ENCODE measurements at places on chromosomes 3 and 15.

DNA sequence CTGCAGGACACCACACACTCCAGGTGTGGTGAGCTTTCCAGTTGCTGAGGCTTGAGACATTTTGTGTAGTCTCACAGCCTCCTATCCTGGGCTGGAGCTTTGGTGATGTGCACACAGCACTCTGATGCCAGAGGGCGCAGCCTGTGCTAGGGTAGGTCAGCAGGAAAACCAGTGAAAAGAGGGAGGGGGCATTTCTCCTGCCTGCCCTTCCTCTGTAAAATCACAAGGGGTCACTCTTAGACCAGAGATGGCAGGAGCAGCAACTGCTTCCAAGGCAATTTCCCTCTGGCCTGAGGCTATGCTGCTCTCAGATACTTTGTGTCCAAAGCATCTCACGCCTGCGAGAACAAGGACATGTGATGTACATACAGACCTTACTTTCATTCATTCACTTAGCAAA is 16.5 kb upstream of the MUSTN1 start:
- peak; percentile 68 for DNase-seq

DNA sequence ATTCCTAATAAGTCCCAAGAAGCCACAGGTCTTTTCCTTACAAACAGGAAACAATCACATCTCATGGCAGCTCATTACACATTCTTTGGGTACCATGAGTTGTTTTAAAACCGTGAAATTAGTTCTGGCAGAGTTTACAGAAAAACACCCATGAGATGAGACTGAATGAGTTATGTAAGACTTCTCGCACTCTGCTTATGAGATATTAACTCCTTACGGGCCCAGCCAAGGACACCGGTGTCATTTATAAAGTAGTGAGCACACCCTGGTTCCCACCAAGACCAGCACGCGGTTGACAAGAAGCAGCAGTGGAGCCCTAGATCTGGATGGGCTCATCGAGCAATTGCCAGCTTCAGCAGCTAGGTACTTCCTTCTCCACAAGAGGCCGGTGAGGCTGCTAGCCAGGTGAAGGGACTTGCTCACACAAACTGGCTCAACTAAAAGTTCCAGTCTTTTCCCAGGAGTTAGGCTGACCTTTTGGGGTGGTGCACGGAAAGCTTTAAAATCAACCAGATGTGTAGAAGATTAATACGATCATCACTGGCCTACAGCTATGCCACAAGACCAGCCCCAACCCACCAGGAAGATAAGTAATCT is 318.6 kb upstream of the ICE2 start:
- no peak for DNase-seq

DNA sequence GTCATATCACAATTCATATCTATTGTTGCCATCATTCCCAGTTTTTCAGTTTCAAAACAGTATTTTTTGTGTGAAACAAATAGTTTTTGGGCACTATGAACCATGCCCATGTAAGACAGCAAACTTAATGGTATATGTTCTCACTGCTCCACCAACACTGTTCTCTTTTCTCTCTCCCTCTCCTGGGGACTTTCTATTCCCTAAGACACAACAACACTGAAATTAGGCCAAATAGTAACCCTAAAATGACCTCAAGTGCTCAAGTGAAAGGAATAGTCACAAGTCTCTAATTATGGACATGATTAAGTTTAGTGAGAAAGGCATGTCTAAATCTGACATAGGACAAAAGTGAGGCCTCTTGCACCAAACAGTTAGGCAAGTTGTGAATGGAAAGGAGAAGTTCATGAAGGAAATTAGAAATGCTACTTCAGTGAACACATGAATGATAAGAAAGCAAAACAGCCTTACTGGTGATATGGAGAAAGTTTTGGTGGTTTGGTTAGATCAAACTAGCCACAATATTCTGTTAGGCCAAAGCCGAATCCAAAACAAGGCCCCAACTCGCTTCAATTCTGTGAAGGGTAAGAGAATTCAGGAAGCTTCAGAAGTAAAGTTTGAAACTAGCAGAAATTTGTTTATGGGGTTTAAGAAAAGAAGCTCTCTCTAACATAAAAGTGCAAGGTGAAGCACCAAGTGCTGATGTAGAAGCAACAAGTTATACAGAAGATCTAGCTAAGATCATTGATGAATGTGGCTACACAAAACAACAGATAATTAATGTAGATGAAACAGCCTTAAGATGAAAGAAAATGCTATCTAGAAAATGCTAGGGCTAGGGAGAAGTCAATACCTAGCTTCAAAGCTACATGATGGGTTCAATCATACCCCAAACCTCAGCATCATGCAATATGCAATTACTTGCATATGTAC is 104.2 kb downstream of the CBLB start:
- no peak for DNase-seq

DNA sequence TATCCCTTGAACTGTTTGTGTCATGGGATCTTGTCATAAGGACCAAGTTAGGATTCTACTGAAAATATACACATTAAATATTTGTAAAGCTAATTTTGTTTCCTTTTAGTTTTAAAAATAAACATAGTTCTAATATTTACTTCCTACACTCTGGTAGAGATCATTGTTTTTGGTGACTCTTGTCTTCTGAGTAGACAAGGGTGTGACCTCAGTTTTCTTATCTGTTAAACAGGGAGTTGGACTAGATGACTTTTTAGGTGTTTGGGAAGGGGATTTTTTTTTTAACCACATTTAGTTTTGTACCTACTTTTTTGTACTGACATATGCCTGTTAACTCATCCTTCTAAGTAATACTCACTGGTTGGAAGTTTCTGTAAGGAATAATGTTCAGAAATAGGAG is 30.8 kb downstream of the PLS1 start:
- no peak for DNase-seq

DNA sequence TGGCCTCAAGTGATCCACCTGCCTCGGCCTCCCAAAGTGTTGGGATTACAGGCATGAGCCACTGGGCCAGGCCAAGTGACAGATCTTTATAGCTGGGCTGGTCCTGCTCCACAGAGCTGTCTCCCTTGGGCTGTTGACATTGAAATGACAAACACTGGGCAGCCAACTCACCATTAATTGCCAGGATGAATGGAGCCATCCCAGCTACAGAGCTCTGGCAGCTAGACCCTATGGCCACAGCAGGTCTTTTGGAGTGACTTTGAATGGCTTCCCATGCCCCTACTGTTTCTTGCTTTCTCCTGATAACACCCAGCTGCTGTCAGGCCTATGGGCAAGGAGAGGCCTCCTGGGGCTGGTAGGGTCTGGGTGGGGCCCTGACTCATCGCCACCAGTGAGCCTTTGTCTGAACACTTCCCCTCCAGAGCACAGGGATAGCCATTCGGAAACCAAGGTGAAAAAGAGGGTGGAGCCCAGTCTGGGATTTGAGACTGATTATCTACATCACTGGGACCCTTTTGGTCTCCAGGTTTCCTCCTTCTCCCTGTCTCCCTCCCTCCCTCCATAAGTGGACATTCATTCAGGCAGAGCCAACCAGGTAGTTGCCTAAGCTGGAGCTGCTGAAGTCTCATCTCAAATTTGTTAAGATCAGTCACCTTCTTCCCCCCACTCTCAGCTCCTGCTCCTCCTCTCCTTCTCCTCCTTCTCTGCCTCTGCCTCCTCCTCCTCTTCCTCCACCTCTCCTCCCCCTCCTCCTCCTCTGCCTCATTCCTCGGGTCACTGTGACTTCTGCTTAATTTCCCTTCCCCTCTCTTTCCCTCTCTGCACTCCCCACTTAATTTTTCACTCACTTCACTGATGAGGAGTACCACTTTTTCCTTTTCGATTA is 34.0 kb downstream of the BHLHE40 start:
- no peak for DNase-seq

- DNase-seq = no peak
Measured at GRCh38 chr15:49168016-49168415, 2.0 kb upstream of the GALK2 start.

GRCh38 chr15:96553006-96553405 is 222.5 kb downstream of the NR2F2 start:
- DNase-seq = no peak

DNA sequence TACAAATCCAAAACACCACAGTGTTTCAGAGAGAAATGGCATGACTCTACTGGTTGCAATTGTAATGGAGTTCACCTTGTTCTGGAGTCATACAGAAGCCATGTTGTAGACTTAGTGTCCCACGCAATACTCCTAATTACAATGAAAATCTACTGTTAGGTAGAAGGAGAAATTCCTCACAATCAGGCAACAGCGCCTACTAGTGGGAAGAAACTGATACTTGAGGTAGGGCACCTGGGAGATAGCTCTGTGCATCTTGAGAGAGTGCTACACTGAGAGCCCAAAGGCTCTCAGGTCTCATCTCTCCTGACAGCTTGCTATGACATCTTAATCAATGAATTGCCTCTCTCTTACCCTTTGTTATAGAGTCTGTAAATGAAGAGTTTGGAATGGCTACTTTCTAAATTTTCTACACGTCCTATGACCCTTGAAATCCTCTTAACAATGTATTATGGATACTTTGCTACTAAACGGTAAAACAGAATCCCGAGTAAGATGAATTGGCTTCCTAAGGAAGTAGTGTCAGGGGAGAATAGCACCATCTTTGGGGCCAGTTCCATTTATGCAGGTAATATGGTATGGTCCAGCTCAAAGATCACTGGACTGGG is 422.7 kb upstream of the TPRG1 start:
- peak; percentile 23 for DNase-seq

GRCh38 chr3:187361835-187362234 is 6.3 kb upstream of the RTP4 start:
- no peak for DNase-seq

GRCh38 chr3:43411429-43411828 is 125.1 kb downstream of the SNRK start:
- no peak for DNase-seq

DNA sequence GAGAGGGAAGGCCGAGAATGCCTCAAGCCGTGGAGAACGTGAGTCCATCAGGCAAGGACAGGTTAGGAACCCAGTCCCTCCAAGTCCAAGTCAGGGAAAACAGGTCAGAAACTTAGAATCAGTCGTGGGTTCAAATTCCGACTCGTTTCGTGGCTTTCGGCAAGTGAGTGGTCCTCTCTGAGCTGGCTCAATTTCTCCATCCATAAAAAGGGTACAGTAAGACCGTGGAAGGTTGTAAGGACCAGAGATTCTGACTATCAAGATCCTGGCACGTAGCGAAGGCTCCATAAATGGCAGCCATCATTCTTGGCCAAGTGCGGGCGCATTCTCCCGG is 604 bp upstream of the MED12L start:
- DNase-seq = no peak

DNA sequence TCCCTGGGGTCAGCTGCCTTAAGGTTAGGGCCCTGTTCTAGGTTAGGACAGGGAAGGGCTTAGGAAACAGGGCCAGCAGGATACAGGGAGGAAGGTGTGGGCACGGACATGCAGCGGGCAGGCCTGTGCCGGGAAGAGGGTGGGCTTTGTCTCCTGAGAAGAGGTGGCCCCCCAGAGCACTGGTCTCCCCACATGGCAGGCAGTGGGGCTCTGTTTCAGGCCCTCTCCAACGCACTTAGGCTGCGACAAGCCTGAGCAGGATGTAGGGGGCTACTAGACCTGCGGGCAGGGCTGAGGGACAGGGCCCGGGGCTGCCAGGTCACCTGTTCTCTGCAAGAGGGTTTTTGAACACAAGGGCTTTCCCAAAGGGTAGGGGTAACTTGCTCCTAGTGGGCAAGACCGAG is 33.5 kb downstream of the KLF13 start:
- peak; percentile 23 for DNase-seq

DNA sequence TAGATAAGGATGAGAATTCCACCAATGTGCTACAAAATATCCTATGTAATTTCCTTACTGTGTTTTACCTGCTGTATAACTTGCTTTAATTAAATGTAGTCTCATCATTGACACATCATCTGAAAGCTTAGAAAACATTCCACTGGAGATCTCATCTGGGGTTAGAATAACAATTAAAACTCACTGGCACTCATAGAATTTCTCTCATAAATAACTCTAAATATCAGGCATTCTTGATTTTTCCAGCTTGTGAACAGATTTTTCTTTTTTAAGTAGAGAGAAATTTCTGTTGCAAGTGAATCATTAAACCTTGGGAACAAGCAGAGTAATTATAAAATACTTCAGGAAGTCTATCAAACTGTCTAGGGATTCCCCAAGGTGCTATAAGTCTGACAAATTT is 843.8 kb downstream of the NAALADL2 start:
- DNase-seq = no peak

DNA sequence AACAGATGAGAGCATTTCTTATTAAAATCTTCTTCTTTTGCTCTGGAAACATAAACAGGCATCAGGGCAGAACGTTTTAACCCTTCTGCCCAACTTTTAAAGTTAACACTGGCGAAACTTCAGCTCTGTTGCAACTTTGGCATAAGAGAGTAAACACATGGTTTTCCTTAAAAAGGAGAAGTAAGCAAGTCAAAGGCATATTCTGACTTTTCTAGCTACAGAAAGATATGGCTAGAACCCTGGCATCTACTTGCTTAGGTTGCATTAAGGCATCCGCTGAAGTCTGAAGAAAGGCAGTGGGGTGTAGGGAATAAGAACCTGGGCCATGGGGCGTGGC is 13.3 kb upstream of the IL16 start:
- no peak for DNase-seq

GRCh38 chr15:56410721-56411120 is 45.5 kb downstream of the TEX9 start:
- no peak for DNase-seq

- peak; percentile 70 for DNase-seq
Measured at GRCh38 chr15:68584756-68585573, 6.2 kb downstream of the CORO2B start.

- DNase-seq = no peak
Measured at GRCh38 chr3:95240395-95240794, 1177.5 kb downstream of the NSUN3 start.

- DNase-seq = peak; percentile 26
Measured at GRCh38 chr3:129181819-129182218, 1.9 kb downstream of the CNBP start.

DNA sequence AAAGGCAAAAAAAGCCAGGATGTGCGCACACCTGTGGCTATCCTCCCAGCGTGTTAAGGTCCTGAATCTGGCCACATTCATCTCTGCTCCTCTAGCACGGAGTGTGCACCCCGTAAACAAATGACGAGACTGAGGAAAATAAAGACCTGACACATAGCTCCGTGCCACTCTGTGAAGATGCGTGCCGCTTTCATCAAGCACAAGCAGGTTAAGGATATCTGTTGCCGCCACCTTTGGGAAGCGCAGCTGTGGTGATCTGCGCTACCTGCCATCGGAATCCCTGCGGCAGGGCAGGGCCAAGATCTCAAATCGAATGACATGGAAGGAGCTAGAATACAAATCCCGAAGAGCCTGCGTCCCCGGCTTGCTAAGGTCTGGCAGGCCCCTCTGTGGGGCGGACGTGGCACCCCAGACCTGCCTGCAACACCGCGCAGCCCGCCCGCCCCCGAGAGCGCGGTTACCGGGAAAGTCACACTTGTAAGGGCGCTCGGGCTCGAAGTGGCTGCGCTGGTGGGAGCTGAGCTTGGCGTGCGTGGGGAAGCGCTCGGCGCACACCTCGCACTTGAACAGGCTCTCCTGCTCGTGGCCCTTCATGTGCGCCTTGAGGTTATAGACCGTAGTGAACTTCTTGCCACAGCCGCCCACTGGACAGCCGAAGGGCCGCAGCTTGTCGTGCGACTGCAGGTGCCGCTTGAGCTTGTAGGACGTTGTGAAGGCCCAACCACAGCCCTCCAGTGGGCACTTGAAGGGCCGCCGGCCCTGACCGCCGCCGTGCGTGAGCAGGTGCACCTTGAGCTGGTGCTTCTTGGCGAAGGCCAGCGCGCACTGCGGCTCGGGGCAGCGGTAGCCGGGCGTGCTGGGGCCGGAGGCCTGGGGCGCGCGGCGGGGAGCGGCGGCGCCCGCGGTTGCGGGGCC is 936 bp downstream of the ZXDC start:
- DNase-seq = peak; percentile 79
